ENCODE measurements at places on chromosomes 11 and 22.

GRCh38 chr22:39545386-39546365 lies 13.1 kb upstream of the RPS19BP1 start:
- DNase-seq = peak; percentile 56

DNA sequence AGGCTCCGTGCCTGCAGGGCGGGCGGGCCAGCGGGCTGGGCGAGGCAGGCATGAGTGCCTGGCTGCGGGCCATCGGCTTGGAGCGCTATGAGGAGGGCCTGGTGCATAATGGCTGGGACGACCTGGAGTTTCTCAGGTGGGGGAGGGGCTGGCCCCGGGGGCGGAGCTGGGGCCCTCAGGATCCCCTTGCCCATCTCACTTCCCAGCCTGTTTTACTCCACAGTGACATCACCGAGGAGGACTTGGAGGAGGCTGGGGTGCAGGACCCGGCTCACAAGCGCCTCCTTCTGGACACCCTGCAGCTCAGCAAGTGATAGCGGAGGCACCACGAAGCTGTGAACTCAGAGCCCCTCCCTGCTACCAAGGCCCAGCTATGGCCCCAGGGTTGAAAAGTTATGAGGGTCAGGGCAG lies 5.9 kb downstream of the PHOX2A start:
- DNase-seq = peak; percentile 27

GRCh38 chr22:32203181-32204039 lies 1.5 kb downstream of the RFPL2 start:
- DNase-seq = no peak

GRCh38 chr22:19853879-19854777 lies 546 bp downstream of the GNB1L start:
- DNase-seq = no peak

GRCh38 chr22:42090596-42091454 lies at the start of gene NDUFA6:
Gene NDUFA6 (minus strand): TSS chr22:42090772. CDS start chr22:42090744, 28 bp downstream.
- peak; percentile 98 for DNase-seq

DNA sequence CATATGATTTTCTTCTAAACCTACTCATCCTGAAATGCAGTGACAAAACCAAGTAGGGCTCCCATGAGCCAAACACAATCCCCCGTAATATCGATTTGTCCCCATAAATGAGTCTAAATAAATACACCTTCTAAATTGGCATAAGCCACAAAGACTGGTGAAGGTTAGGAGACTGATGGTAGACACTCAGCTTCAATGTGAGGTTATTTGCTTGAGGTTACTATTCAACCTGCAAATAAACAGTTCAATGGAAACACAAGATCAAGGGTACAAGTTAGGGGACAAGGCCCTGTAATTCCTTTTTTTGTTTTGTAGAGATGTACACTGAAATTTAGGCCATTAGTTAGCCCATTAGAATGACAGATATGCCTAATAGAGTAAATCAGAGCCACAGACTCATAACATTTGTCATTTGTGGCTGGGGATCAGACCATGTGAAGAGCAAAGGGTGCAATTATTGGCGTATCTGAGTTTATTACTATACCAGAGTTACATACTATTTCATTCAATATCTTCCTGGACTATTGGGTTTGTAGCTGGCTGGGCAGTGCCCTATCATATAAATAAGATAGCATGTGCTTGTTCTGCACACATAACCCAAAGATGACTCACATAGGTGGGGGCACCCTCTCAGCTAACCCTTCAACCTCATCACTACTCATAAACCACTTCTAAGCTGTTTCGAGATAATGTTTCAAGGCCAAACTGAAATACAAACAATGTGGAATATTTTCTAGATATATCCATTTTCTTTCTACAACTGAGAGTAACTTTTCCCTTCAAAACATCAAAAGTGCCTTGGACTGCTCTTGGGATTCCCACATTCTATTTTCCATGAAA lies 695.3 kb downstream of the KCNA4 start:
- DNase-seq = no peak

DNA sequence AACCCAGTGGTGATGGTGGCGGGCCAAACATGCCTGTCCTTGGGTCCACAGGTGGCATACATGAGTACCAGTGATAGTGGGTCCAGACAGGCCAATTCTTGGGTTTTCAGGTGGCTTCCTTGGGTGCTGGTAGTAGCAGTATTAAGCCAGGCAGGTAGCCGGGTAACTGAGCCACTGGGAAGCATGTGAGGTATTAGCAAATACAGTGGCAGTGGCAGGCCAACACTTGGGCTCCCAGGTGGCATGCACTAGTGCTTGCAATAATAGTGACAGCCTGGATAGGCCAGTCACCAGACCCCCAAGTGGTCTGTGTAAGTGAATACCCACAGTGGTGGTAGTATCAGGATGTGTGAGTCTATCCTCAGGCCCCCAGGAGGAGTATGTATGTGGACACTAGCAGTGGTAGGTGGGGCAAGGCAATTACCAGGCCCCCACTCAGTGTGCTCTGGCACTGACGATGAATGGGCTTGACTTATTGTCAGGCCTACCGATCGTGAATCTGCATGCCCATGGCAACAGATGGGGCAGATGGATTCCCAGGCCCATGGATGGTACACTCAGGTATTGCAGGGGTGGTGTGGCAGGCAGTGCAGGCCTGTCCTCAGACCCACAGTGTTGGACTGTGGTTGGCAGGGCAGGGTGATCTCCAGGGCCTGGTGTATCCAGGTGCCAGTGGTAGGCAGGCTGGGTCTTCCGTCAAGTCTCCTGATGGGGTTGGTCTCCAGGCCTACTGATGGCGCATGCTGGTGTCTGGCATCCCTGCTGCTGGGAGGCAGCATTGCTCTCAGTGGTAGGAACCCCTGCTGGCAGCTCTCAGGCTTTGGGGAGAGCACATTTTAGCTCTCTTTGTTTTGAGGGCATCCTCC lies 840.7 kb downstream of the FAM181B start:
- DNase-seq = no peak

GRCh38 chr11:114617157-114618124 lies 21.9 kb upstream of the NXPE4 start:
- no peak for DNase-seq

DNA sequence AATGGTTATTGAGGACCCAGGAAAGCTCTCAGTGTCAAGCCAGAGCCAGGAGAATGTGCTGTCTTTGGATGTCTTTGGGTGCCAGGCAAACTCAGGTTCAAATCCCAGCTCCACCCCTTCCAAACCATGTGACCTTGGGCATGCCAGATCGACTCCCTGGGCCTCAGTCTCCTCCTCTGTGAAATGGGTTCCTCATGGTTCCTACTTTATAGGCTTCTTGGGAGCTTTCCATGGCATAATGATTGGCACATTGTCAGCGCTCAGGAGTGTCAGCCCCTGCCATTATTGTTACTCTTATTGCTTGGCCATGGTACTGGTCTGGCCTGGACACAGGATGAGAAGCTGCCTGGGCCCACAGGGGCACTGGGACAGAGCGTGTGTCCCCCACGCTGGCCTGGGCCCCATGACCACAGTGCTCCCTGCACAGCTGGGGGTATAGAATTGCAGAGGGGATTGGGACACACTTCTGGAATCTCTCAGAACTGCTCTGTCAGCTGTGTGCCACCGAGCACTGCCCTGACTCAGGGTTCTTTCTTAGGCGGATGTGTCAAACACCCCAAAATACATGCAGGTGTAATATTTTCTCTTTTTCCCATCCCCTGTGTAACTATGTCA lies 37.6 kb upstream of the CRYBB3 start:
- DNase-seq = no peak
